AG04449 (cell line): ENCODE measurements at places on chromosomes 1 and 21.

GRCh38 chr1:207459008-207459407 lies 4.9 kb downstream of the CR2 start:
- no peak for DNase-seq

DNA sequence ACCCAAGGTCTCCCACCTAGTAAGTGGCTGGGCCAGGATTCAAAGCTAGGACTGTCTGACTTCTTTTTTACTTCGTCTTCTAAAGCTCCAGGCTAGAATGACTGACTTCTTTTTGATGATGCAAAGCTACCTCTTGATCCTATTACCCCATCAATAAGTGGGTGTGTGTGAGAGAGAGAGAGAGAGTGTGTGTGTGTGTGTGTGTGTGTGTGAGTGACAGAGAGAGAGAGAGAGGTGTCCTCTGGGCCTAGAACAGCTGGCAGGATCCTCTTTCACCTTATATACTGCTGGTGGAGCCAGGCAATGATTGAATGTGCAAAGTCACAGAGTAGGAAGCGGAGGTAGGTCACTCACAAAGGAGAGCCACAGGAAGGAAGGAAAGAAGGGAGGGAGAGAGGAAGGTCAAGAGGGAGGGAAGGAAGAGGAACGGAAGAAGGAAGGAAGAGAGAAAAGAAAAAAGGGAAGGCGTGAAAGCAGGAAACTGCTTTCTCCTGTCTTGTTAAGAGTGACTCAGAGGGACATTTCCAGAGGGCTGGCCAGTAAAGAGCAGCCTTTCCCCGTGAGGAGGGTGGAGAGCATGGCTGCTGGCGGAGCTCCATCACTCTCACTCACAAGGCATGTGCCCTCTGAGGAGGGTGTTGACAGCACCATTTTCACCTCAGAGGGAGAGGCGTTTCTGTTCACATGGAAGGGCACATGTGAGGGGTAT lies 68.9 kb downstream of the CDC7 start:
- DNase-seq: peak; percentile 93

- DNase-seq: no peak
Measured at GRCh38 chr1:112257043-112257835, 138.8 kb upstream of the CTTNBP2NL start.

GRCh38 chr1:52142220-52143183 lies 613 bp downstream of the ZFYVE9 start:
- DNase-seq: no peak

GRCh38 chr1:176110203-176110602 lies 96.9 kb downstream of the COP1 start:
- DNase-seq: peak; percentile 52

DNA sequence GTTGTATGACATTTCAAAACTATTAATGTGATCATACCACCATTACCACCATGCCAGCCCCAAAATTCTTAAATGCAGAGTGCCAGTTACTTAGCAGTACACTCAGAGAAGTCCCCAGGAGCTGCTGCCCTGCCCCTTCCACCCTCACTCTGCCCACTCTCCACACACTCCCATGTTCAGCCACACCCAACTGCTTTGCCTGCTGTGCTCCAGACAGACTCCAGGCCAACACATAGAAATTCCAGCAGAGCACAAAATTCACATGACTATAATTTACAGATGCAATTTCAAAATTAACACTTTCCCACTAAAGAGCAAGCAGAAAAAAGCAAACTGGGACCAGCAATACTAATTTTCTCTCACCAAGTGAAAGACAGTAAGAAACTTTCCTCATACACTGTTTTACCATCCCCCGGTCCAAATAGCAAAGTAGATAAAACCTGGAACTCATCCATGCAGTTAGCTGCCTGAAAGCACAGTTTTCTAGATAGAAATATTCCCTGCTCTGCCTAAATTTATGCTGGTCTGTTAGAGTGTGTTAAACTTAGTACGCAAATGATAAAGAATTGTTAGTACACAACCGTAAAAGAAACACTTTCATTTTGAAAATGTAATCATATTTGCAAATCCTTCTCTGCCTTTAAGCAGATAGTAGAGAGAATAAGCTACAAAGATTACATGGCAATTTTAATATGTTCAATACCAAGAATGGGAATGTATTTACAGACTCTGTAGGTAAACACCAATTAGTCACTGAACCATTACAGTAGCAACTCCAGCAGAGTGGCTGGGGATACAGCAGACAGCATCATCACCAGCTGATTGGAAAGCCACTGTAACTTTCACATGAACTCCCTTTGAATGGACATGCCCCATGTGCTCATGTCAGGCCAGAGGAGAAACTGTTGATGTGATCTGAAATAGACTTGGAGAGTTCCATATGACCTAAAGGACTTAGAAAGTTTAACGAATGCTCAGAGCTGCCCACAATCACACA lies 176.5 kb downstream of the VAV3 start:
- DNase-seq: no peak

DNA sequence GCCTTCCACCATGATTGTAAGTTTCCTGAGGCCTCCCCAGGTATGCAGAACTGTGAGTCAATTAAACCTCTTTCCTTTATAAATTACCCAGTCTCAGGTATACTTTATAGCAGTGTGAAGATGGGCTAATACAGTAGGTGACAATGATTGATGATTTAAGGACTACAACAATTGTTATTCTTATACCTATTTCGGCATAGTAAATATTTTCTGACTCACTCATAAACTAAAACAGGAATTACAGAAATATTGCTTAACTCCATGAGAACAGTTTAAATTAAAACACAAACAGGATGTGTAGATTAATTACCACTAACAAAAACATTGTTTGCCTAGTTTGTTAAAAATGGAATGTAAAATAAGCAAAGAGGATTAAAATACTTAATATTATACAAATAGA lies 839.9 kb downstream of the LTN1 start:
- DNase-seq: no peak

GRCh38 chr1:175842550-175842949 lies 99.2 kb upstream of the TNR start:
- DNase-seq: no peak

DNA sequence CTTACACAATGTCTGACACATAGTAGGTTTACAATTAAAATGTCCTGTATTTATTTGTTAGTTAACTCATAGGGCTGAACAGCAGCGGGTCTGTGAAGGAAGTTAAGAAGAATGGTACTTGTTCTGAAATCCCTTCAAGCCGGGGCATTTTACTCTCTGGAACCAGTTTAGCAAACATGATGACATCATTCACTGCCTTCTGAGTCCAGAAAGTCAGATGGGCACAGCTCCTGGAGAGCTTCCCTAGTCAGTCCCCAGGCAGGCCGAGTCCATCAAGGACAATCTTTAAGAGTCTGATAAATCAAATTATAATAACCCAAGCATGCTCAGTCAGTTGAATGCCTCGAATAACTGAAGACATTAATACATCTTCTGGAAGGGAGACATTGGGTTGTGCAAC lies 125.4 kb upstream of the DAB1 start:
- no peak for DNase-seq

DNA sequence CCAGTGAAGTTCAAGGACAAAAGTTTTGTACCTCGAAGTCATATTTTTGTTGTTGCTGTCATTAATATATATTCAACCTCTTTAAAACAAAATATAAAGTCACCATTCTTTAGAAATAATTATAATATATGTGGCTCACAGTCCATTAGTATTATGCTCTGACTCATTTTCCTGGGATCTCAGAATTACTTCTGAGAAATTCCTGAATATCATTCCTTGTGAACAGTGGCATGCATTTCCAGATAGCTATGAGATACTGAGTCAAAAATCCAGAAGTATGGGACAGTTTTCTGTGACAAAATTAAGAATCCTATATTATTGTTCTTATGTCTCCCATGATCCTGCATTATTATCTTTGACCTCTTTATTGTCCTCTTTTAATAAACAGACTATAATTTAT lies 13.8 kb upstream of the RGS21 start:
- no peak for DNase-seq

GRCh38 chr21:30340714-30341573 lies 3.5 kb upstream of the KRTAP27-1 start:
- no peak for DNase-seq

GRCh38 chr21:43903451-43904091 lies 38.5 kb downstream of the AGPAT3 start:
- no peak for DNase-seq

- DNase-seq: no peak
Measured at GRCh38 chr1:3670823-3671265, 18.5 kb downstream of the TP73 start.

GRCh38 chr1:245094954-245095353 lies 59.8 kb upstream of the KIF26B start:
- no peak for DNase-seq

GRCh38 chr1:156062189-156062588 lies 1.2 kb downstream of the RAB25 start:
- no peak for DNase-seq

DNA sequence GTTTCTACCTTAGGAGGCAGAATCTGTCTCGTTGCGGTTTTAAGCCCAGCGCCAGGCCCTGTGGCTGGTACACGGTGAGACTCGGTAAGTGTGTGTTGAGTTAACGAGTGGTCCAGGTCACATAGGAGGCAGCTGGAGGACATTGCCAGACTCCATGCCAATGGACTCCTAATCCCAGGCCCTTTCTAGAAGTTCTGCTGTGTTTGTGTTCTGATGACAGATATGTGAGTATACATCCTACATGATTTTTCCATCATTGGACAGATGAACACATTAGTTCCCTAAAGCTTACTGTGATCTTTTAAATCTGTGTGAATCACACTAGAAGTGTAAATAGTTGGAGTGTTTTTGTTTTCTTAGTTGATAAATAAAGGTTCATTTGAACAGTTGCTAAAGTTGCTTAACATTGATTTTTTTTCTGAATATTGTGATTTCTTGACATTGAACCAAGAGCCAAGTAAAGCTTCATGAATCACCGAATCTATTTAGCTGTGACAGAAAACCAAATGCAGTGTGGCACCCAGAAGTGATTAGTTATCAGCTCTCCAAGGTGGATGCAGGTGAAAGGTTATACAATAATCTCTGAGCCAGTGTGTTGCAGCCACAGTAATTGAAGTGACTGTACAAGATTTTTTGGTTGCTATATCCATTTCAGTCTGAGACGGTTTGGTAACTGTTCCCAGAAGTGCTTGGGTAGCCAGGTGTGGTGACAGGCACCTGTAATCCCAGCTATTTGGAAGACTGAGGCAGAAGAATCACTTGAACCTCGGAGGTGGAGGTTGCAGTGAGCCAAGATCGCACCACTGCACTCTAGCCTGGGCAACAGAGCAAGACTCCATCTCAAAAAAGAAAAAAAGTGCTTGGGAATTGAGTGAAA lies 46.3 kb downstream of the DOP1B start:
- DNase-seq: no peak

DNA sequence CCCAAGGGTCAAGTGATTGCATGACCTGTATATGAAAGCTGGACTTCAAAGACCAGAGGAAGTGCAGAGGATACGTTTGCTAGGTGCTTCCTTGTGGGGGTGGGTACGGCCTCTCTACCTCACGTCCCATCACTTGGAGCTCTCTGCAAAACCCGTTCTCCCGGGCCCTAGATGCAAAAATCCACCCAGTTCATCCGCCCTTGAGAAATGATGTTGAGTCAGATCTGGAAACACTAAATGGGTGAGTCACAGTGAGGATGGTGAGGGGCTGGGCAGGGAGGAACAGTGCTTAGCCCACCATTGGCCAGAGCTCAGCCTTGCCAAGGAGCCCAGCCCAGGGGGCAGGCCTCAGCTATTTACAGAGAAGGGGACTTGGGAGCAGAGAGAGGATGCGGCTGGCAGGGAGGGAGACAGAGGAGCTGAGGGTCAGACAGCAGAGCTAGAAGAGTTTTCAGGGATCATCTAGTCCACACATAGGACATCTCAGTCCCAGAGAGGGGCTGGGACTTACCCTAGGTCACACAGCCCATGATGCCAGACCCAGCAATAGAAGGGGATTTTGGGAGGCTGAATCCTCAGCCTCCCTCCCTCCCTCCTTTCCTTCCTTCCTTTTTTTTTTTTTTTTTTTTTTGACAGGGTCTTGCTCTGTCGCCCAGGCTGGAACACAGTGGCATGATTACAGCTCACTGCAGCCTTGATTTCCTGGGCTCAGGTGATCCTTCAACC lies 14.6 kb downstream of the ARHGEF10L start:
- DNase-seq: no peak

DNA sequence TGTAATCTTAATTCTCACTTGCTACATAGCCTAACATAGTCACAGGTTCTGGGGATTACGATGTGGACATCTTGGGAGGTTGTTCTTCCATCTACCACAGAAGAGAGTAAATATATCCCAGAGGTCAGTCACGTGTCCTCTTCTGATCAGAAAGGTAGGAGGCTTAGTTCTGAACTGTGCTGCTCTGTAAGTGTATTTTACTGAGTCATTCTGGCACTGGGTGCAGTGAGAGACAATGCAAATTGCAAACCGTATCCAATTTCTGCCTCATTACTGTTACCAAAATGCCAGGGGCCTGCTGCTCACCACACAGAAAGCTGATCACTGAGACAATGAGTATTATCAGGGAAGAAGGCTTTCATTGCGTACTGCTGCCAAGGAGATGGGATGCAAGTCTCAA lies 104.0 kb downstream of the GABPA start:
- DNase-seq: no peak

DNA sequence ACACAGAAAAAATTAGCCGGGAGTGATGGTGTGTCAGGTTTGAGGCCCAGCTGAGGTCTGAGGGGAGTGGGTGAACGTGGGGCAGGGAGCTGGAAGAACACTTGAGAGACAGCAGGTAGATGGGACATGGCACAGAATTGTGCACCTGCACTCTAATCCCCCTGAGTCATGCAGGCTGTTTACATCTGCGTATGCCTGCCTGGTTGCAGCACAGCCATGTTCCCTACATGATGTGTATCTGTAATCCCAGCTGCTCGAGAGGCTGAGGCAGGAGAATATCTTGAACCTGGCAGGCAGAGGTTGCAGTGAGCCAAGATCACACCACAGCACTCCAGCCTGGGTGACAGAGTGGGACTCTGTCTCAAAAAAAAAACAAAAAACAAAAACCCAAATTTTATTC lies 44.8 kb downstream of the ATP5PO start:
- DNase-seq: no peak

- peak; percentile 81 for DNase-seq
Measured at GRCh38 chr1:93338387-93339146, 7.1 kb upstream of the DR1 start.

DNA sequence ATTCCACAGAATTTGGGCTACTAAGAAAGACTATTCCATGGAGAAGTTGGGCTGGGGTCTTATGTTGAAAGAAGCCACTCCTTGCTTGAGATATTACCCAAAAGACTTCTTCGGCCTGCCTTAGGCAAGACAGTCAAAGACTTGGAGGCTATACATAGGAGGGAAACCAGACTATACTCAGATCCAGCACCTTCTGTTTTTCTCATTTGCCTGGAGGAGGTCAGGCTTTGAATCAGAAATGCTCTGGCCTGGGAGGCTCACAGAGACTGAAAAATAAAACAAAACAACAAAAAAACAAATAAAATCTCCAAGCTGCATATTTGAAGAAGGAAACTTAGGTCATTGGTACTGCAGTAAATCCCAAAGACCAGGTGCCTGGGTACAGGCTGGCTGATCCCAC lies 38.4 kb upstream of the EXOSC10 start:
- DNase-seq: no peak

GRCh38 chr1:14437417-14437918 lies 161.0 kb upstream of the KAZN start:
- no peak for DNase-seq
